NCI-H2081 treated with DMSO at 0.1 percent for 48 hours (cell line): ENCODE measurements at places on chromosomes 3 and 15.

- no peak for DNase-seq
Measured at GRCh38 chr3:55891106-55891505, 404.0 kb upstream of the WNT5A start.

DNA sequence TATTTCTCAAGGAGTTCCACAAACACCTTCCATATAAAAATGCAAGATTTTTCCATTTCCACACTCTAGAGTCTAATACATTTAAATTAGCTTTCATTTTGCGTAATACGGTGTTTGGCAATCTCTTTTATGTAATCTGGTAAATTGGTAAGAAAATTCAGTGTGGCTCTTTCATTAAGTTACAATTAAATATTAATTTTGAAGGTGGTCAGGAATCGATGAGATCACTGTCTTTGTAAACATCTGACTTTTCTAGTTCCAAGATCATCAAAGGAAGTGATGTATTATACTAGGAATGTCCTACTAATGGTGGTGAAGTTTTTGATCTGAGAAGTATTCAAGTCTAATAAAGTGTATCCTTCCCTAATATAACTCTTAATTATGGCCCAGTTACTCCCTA, 1.1 kb upstream of the UTS2B start:
- no peak for DNase-seq

DNA sequence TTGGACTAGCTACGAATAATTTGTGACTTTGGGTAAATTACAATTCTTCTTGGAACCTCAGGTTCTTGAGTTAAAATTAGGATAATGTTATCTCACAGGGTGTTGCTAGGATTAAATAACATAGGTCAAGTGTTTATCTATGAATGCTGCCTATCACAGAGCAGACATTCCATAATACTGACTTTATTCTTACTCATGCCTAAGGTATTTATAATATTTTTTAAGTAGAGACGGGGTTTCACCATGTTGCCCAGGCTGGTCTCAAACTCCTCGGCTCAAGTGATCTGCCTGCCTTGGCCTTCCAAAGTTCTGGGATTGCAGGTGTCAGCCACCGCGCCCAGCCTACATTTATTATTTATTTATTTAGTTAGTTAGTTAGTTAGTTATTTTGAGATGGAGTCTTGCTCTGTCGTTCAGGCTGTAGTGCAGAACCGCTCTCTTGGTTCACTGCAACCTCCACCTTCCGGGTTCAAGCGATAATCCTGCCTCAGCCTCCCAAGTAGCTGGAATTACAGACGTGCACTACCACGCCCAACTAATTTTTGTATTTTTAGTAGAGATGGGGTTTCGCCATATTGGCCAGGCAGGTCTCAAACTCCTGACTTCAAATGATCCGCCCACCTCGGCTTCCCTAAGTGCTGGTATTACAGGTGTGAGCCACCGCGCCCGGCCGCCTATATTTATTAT, 741 bp upstream of the ZNF106 start:
- DNase-seq, result no peak

DNA sequence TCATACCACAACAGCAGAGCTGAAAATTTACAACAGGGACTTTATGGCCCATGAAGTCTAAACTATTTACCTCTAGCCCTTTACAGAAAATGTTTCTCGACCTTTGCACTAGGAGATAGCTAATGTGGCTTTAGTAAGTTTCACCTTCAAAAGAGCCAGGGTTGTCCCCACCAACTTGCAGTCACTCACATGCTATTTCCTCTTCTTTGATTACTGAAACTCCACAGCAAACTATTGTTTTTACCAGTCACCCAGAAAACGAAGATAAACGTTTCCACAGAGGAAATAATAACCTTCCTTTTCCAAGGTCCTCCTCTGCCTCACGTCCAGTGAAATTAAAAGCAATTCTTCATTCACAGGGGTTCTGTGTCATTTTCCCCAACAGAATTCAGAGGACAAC, 48.2 kb downstream of the WWTR1 start:
- DNase-seq, result no peak

DNA sequence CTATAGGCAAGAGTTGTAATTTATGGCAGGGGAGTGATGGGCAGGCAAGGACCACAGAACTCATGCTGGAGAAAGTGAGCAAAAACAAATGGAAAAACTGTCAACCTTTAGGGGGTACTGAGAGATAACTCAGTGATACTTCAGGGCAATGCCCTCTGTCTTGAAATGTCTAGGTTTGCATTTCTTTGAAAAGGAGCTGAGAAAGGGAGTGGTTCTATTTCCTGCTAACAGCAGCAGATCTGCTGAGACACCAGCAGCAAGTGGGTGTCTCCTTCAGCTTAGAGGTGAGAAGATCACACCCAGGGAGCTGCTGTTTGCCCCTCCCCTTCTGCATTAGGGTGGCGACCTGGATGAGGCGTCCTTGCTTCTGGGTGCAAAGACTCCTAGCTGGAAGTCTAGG, 42.3 kb upstream of the XIRP1 start:
- DNase-seq, result no peak

GRCh38 chr3:122081543-122082247, 26.5 kb downstream of the CD86 start:
- DNase-seq, result no peak

DNA sequence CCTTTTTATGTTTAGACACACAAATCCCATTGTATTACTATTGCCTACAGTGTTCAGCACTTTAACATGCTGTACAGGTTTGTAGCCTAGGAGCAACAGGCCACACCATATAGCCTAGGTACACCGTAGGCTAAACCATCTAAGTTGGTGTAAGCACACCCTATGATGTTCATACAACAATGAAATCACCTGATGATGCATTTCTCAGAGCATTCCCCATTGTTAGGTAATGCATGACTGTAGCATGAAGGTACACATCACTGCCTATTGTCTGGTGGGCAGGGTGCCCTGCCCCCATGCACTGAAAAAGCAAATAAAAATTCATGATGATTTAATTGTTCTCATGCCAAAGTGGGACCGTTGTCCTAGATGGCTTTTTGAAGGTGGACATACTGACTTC, 183.6 kb downstream of the AGBL1 start:
- no peak for DNase-seq

GRCh38 chr3:170907637-170908234, 701 bp downstream of the EIF5A2 start:
- no peak for DNase-seq

GRCh38 chr15:71328453-71328852, 213.2 kb downstream of the THSD4 start:
- no peak for DNase-seq

DNA sequence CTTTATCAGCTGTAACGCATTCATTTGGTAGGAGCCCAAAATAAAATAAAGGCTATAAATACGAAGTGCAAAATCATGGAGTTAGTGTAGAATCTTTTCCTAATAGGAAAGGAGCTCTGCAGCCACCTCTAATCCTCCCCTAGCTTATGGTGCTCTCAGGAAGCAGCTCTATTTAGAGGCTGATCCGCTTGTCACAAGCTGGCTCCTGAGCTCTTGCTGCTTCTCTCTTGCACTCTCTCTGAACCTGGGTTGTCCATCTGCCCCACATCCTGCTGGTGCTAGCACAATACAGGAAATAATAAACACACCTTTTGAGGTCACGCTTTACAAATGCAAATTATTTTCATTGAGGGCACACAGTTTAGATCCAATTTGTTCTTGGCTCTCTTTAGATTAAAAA, 37.3 kb upstream of the BFSP2 start:
- DNase-seq, result peak; percentile 26

DNA sequence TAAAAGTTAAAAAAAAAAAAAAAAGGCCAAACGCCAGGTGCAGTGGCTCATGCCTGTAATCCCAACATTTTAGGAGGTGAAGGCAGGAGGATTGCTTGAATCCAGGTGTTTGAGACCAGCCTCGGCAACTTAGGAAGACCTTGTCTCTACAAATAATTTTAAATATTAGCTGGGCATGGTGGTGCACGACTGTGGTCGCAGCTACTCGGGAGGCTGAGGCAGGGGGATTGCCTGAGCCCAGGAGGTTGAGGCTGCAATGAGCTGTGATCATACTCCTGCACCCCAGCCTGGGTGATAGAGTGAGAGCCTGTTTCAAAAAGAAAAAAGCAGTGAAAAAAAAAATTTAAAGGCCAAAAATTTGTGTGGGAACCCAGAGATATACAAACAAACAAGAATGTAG, 2.7 kb upstream of the DLEC1 start:
- DNase-seq, result no peak
